ENCODE measurements at places on chromosomes 12 and 14. TPM values are rescaled to one million over a fixed set of nuclear protein-coding genes. Genes with fewer than 3 reads are reported as not detected.

PWP1 gene
- total RNA-seq: 99.7 TPM

FOXA1 gene
- total RNA-seq: not detected

PTCSC3 gene
- total RNA-seq: not detected

ANO4 gene
- total RNA-seq: 30.6 TPM

CAPZA3 gene
- total RNA-seq: not detected

ADGRD1 gene
- not detected for total RNA-seq

CAPS2 gene
- total RNA-seq: 2.3 TPM
